ENCODE measurements at places on chromosomes 3 and 15.

DNA sequence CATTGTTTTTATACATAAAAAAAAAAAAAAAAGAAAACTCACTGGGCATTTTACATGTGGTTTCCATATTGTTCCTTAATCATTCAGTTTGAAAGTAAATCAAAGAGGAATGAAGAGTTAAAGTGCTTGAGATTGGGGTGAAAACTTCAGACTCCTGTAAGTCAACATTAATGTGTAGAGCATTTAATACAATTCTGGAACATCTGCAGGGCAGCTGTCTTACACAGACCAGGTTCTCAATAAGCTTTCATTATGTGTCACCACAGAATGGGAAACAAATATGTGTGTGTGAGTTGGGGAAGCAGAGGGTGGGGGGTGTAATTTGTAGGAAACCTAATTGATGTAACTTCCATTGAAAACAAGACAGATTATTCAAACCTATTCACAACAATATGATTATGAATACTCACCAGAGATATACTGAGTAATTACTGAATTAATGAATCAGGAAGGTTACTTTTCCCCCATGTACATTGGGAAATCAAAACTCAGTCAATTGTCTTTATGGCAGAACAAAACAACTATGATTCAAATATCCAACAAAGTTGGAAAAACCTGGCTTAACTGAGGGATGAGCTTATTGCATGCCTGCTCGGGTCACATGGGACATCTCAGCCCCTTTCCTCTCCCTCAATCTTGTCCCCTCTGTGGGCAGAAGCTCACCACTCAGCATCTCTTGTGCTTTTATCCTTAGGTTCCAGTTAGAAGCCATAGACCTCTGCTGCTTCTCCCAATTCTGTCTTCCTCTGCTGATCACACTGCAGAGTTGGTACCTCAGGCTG, 281.2 kb upstream of the THBS1 start:
- no peak for DNase-seq

GRCh38 chr3:45983770-45984169, 11.9 kb downstream of the FYCO1 start:
- no peak for DNase-seq

DNA sequence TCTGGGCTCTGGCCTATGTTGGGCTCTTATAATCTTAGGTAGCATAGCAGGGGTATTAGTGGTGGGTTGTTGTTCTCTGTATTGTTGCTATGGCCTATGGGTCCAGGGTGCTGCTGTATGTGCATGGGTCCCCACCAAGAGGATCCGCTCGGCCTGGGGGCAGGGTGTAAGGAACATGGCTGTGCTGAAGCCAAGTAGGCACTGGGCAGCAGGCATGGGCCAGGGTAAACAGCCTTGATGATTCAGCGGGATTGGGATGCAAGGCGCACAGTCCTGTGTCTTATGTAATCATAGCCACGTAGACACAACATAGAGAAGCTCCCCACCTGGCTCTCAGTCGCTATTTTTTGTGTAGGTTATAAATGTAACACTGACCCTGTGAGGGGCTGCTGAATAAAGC, 306.9 kb downstream of the ZPLD1 start:
- no peak for DNase-seq

DNA sequence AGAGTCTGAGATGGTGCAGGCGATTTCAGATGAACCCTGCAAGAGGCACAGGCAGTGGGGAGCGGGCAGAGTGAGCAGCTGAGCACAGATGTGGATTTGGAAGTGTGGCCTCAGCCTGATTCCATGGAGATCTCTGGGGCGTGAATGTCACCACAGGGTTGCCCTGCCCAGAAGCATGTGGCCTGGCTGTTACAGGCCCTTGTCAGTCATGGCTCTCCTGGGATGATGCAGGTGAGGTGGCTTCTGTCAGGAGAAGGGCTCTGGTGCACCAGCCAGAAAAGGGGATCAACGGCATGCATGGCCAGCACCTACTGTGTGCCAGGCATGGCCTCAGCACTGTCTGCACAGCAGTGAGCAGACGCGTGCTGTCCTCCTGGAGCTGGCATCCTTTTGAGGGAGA, 11.9 kb downstream of the HDAC11 start:
- no peak for DNase-seq

GRCh38 chr3:194283221-194284006, 67.7 kb downstream of the CPN2 start:
- no peak for DNase-seq

- DNase-seq = no peak
These were observed 82.2 kb upstream of the SLC6A6 start for GRCh38 chr3:14320219-14320618.

- no peak for DNase-seq
These were observed 296.6 kb upstream of the LMCD1 start for GRCh38 chr3:8204853-8205650.

DNA sequence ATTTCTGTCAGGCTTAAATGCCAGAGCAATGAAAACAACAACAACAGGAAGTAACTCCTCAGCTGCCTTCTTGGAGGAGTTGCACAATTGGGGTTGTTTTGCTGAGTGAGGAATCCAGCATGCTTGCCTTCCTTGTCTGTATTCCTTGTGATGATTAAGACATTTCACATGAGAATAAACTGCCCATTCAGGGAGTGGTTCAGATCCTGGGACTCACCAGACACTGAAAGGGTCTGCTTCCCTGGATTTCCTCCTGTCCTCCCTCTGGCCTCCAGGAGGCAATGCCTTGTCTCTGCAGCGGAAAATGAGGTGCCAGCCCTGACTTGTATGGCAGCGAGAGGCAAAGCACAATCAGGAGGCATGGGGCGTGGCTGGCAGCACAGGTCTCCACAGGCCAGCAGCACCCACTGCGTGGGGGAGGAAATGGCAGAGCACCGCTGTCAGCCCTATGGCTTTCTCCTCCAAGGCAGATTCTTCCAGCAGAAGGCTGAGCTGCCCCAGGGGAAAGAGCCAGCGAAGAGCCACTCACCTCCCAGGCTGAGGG, 41.5 kb downstream of the RBP2 start:
- DNase-seq = no peak

GRCh38 chr3:112132088-112132487, 960 bp downstream of the GCSAM start:
- no peak for DNase-seq

DNA sequence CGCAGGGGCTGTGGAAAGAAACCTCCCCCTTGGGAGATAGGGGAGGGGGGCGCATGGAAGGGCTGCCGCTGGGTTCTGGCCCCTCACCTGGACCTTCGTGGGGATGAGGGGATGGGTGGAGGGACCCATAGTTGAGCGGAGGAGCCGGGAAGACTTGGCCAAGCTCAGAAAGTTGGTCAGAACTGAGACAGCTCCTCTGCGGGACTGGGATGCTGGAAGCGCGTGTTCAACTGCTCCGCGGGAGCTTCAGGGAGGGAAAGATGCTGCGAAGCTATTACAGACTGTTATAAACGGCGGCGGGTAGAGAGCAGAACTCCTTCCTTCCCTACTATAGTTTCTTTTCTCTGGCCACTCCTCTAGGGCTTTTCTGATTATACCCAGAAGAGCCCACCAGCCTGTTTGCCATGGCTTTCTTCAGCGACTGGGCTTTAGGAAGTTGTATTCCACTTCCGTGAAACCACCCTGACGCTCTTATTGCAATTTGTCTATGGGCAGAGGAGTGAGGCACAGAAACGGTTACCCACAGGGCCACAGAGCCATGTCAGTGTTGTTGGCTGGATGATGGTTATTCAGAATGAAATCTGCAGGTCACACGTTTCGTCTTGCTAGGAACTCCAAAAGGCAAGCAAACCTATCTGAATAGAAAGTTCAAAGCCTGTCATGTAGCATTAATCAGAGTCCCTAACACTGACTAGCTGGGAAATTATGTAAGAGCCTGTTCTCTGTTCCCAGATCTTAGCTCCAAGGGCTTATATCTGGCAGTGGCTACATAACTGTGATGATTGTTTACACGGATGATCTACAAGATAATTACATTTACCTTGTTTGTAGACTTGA, 1.1 kb downstream of the SYNPR start:
- no peak for DNase-seq

DNA sequence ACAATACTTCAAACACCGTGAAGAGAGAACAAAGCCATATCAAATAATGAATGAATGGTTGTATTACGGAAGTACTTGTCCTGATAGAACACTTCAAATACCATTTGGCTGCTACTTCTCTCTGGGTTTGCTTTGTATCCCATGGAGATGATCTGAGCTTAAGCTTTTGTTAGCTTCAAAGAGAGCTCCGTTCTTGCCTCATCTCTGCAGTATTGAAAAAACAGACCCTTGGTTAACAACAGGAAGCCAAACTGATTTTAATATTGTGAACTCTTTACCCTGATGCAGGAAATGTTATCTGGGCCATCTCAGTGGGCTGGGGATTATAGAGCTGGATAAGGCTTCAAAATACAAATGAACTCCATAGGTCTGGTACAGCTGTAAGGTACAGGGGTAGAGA, 101.0 kb downstream of the CHL1 start:
- DNase-seq = no peak

GRCh38 chr15:94467034-94467433, 235.7 kb downstream of the MCTP2 start:
- no peak for DNase-seq

DNA sequence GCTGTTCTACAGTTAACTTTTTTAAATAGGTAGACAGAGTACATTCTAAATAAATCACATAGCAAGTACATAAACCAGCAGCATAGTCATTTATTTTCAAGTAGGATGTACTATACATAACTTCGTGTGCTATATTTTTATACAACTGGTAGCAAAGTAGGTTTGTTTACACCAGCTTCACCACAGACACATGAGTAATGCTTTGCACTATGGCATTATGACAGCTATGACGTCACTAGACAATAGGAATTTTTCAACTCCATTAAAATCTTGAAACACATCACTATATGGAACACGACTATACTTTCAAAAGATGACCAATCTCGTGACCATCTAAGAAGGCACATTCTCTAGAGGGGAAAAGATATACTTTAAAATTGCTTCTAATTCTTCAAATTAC, 3.5 kb downstream of the TEX55 start:
- DNase-seq = no peak
